ENCODE measurements at places on chromosomes 12 and 14.
A peak's percentile ranks its signal among the peaks of the same experiment; 100 is the strongest.

GRCh38 chr12:112716099-112717093, 75.2 kb upstream of the RPH3A start:
- peak; percentile 1 for DNase-seq

DNA sequence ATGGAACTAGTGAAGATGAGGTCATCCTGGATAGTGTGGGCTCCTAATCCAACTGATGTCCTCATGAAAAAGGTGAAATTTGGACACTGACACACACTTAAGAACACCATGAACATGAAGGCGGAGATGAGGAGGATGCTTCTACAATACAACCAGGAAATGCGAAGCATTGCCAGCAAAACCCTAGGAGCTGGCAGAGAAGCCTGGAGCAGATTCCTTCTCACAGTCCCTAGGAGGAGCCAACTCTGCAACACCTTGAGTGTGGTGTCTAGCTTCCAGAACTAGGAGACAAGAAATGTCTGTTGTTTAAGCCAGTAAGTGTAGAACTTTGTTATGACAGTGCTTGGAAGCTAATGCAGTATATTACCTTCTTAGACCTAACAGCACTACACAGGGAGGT, 191.9 kb upstream of the PWP1 start:
- DNase-seq = no peak

GRCh38 chr14:104972301-104973134, 5.7 kb downstream of the AHNAK2 start:
- no peak for DNase-seq

- no peak for DNase-seq
These were observed 943 bp downstream of the TESPA1 start for GRCh38 chr12:54983536-54984101.

- DNase-seq = no peak
These were observed 43.6 kb downstream of the DYNC1H1 start for GRCh38 chr14:102007916-102008418.

DNA sequence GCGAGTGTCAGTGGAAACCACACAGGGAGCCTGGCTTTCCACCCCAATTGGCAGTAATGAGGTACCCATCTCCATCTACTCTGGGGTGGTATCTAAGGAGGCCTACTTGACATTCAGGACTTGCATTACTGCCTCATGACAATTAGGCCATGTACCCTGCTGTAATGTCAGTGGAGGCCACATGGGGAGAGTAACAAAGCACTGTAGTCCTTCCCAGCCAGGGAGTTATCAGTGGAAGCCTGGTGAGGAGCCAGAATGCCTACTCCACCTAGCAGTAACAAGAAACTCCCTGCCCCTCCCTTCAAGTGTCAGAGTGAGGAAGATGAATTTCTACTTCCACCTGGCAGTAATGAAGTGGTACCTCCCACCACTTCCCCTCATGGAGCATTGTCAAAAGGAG, 12.5 kb downstream of the TIMM9 start:
- peak; percentile 11 for DNase-seq

GRCh38 chr14:63438065-63438757, 105.0 kb downstream of the PPP2R5E start:
- DNase-seq = peak; percentile 98

DNA sequence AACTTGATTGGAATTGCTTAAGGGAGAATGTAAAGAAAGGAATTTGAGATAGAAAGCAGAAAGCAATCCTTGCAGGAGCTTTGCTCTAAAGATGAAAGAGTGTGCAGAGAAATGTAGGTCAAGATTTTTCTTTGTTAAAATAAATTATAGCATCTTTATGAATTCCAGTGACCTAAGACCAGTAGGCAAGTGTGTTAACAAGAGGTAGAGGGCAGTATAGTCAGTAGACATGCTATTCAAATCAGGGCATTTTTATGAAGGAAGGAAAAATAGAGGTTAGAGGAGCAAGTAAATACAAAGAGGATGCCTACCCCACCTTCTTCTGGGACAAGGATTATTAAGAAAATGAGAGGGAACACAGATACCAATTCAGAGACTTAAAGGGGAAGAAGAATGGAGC, 148.5 kb downstream of the PLCZ1 start:
- DNase-seq = peak; percentile 26

GRCh38 chr12:75308279-75308678, 21.8 kb downstream of the CAPS2 start:
- DNase-seq = peak; percentile 13

GRCh38 chr12:60394665-60395064, 798.8 kb downstream of the SLC16A7 start:
- peak; percentile 20 for DNase-seq

- no peak for DNase-seq
These were observed 66.1 kb upstream of the PRB2 start for GRCh38 chr12:11461433-11461832.

- DNase-seq = no peak
These were observed 99.9 kb downstream of the NINJ2 start for GRCh38 chr12:563250-563781.

DNA sequence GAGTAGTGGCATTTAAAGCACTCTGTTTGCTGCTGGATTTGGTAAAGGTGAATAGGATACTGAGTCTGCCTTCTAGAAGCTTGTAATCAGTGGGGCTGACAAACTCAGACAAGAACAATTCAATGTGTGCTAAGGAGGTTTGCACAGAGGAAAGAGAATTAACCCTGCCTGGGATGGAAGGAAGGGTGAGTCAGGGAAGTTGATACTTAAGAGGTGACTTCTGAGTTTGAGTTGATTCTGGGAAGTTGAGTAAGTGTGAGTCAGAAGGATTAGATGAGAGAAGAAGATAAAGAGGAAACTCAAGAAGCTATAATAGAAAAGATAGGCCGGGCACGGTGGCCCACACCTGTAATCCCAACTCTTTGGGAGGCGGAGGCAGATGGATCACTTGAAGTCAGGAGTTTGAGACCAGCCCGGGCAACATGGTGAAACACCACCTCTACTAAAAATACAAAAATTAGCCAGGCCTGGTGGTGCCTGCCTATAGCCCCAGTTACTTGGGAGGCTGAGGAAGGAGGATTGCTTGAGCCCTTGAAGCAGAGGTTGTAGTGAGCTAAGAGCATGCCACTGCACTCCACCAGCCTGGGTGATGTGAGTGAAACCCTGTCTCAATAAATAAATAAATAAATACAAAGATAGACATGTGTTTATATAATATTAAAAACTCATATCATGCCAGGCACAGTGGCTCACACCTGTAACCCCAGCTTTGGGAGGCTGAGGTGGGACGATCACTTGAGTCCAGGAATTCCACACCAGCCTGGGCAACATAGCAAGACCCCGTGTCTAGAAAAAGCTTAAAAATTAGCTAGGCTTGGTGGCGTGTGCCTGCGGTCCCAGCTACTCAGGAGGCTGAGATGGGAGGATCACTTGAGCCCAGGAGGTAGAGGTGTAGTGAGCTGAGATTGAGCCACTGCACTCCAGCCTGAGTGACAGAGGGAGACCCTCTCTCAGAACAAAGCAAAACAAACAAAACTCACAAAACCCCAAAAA, 126.8 kb upstream of the CPM start:
- peak; percentile 81 for DNase-seq

GRCh38 chr14:21997300-21997699, 323.7 kb upstream of the OR4E1 start:
- no peak for DNase-seq

DNA sequence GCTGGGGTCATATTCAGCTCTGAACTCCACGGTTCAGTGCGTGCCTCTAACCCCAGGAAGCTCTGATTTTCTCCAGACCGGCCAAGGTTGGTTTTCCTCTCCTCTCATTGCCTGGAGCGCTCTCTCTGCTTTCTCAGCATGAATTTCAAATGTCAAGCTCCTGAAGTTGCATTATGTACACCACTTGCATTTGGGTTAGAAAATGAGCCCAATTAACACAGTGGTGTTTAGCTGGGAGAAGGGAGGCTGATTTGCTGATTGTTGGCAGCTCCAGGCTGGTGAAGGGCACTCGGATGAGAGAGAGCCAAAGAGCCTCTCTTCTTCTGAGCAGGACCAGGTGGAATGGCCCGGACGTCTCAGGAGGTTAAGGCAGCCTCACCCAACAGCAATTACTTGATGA, 570.9 kb downstream of the VRK1 start:
- DNase-seq = no peak

- DNase-seq = no peak
These were observed 127.7 kb downstream of the NRXN3 start for GRCh38 chr14:78297858-78298257.

- peak; percentile 56 for DNase-seq
These were observed 98.1 kb downstream of the KLRB1 start for GRCh38 chr12:9509464-9510161.

DNA sequence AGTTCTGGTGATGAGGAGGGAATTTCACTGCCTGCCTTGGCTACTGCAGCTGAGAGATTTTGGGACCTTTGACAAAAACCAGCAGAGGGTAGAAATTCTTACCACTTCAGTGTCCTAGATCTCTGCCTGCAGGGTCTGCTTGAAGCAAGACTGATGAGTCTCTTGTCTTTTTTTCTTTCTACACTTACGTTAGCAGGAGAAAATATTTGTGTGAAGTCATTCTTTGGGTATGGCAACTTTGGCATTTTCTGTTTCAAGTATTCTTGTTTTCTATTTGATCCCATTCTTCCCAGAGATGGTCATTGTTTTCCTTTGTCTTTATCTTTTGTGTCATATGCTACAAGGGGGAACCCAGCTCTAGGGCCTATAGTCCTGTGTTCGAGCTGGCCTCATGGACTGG, 65.6 kb upstream of the FERMT2 start:
- DNase-seq = peak; percentile 28
